T-helper 9 cell (primary cell): ENCODE measurements at places on chromosomes 5 and 9.

DNA sequence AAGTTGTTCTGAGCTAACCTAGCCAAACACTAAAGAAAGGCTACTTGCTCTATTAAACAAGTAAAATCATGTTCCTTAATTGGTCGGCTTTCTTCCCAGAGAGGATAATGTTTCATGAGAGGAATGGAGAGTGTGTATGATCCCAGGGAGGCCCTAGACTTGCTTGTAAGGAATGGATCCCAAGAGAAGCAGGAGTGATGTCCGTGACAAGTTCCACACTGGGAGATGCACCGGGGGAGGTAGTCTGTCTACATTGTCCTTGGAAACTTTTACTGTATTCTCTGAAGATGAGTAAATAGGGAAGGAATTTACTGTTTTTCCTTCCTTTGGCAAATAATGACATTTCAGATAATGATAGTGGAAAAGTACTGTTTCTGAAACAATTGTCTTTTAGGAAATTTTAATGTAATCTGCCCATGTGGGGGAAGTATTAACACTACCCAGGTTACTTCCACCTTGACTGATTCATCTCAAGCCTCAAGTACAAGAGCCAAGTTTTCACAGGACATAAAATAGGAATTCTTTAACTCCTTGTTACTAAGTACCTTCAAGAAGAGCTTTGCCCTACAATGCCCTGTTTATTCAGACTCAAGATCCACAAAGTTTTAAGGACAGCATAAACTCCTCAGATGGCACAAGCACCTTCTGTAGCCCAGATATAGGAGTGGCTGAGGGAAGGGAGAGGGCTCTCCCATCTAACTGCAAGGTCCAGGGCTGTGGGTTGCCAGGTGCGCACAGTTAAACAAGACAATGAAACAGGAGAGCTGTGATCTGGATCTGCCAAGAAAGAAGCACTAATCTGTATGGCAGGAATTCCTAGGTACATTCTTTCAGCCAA lies 152.1 kb downstream of the GNA14 start:
- no peak for DNase-seq

DNA sequence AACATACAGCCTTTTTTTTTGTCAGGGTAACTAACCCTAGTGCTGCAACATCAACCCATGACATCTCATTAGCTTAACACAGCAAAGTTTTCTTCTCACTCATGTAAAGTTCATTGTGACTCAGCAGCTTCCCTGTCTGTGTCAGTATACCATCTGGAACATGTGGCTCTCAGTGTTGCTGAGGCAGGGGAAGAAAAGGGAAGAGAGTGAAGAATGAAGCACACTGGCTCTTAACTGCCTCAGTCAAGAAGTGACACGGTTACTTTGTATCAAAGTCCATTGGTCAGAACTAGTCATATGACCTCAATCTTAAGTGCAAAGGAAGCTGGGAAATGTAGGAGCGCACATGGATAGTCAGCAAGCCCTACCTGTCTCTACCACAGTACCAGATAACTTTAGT lies 185.0 kb upstream of the ELL2 start:
- no peak for DNase-seq

DNA sequence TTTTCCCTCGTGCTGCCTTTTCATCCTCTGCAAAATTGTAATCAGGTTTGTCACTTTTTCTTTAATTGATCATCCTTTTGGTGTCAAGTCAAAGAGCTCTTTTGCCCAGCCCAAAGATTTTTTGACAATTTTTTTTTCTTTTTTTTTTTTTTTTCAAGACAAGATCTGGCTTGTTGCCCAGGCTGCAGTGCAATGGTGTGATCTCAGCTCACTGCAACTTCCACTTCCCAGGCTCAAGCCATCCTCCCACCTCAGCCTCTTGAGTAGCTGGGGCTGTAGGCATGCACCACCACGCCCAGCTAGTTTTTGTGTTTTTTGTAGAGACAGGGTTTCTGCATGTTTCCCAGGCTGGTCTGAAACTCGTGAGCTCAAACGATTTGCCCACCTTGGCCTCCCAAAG lies 36.7 kb downstream of the CDK7 start:
- no peak for DNase-seq

DNA sequence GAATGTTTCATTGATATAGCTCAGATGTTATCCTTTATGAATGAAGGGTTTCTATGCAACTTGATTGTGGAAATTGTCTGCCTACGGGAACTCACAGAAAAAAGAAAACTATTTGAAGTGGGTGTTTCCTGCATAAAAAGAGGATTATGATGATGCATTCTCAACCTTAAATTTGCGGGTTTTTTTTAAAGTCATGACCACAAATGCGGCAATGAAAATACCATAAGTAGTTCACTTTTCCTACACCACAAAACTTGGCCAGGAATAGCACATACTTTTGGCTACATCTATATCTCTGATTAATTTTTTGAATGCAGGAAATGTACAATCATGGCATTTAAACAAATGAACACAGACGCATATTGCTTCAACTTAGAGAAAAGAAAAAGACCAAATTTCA lies 754.7 kb downstream of the DTWD2 start:
- DNase-seq = no peak

DNA sequence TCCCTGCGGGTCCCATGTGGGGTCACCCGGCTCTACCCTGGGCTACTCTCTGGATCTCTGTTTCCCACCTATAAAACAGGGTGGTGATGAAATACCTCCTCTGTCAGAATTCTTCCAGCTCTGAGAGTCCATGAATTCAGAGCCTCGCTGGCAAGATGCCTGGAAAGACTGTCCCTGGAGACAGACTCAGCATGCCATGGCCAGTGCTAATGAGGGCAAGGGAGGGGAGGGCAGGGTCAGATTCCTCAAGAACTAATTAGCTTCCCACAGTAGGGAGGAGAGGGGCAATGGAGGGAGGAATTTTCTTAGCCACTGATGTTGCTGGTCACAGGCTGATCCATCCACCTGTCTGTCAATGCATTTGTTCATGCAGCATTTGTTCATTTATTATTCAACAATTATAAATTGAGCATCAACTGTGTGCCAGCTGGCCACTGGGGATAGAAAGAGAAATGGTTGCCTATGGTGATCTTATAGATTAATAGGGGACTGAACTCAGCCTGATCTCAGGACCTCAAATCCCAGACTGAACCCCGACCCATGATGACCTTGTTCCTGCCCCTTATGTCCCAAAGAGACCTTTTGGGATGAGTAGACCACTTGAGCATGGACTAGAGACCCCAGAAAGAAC lies 4.7 kb downstream of the SYNPO start:
- no peak for DNase-seq

- peak; percentile 37 for DNase-seq
Measured at GRCh38 chr5:1255081-1255561, 29.9 kb downstream of the SLC6A18 start.

DNA sequence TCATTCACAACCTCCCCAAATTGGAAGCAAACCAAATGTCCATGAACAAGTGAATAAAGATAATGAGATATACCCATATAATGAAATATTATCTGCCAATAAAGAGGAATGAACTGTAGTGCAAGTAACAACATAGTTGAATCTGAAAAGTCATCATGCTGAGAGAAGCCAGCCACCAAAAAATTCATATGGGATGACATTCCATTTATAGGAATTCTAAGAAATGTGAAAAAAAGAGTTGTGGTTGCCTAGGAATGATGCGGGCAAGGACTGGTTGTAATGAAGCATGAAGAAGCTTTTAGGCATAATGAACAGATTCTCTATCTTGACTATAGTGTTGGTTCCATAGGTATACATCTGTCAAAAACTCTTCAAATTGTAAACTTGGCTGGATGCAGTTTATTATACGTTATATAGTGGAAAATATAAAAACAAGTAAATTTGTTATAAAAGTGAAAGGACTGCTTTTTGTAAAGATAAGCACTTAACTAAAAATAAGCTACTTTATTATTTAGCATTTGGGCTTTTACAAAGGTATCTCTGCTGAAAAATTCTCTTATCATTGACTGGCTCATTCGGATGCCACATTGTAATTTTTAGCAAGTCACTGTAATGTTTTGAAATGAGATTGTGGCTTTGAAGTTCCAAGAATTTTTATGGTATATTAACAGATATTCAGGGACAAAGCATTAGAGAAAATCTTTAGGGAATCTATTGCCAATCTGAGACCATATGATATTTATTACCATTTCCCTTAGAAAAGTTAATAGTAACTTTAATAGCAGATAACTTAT lies 21.2 kb upstream of the TTC23L start:
- DNase-seq = no peak

DNA sequence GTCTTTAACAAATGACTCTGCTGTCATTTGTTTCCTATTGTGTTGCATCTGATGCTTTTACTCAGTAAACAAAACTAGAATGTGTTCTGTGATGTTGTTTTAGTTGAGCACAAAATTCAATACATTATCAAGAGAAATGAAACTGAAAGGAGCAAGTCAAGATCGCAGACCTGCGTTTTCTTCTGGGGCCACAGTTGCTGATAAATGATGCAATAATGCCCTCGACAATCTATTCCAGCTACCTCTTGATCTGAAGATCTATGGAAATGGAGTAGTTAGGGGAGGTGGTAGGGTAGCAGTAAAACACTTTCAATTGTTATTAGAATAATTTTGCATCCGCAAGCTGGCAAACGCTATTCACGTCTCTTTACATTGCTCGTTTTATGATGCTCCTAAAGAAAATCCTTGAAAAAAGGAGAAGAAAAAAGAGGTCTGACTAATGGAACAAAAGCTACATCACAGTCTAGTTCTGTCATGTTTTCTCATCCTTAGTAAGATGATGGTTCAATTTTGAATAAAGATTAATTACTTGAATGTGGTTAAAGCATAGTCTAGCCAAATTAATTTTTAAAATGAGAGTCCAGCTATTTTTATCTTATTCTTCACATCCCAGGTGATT lies 1.6 kb downstream of the ZNF366 start:
- DNase-seq = no peak

DNA sequence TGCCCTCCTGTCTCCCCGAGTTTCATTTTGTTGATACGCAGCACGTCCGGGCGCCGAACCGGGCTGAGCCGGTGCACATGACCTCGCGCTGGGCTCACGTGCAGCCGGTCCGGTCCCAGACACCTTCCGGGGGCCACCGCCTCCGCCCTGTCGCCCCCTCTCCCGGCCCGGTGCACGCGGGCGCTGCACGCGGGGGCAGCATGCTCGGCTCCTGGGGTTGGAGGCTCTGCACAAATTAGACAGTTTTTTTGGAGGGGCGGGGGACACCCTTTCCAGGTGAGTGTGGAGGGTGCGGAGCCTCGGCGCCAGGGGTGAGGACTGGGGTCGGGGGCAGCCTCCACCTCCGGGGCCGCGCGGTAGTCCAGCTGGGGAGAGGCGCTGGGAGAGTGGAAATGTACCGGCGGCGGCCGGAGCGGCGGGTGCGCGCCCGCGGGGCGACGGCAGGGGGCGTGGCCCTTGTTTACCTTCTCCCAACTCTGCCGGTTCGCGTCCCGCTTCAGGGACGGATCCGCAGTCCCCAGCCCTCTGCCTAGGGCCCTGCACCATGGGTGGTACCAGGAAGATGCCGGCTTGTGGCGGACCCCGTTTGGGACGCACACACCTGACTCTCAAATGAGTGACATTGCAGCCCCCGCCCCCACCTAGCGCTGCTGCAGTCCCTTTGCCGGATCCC lies 1.1 kb downstream of the JADE2 start:
- DNase-seq = peak; percentile 54

DNA sequence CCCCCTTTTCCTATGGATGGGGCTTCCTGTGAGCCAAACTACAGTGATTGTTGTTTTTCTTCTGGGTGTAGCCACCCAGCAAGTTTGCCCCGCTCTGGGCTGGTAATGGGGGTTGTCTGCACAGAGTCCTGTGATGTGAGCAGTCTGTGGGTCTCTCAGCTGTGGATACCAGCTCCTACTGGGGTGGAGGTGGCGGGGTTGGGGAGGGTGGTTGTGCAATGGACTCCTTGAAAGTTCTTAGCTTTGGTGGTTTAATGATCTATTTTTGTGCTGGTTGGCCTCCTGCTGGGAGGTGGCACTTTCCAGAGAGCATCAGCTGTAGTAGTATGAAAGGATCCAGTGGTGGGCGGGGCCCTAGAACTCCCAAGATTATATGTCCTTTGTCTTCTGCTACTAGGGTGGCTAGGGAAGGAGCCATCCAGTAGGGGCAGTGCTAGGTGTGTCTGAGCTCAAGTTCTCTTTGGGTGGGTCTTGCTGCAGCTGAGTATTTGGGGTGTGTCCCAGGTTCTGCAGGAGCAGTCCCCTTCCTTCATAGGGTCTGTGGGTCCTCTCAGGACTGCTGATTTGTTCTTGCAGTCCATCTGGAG lies 275.6 kb upstream of the PAPPA start:
- no peak for DNase-seq

- DNase-seq = no peak
Measured at GRCh38 chr9:2663461-2664173, 42.0 kb downstream of the VLDLR start.

GRCh38 chr5:109562441-109562840 lies 127.3 kb upstream of the MAN2A1 start:
- no peak for DNase-seq

GRCh38 chr5:173069671-173070070 lies 13.5 kb downstream of the CREBRF start:
- DNase-seq = no peak

DNA sequence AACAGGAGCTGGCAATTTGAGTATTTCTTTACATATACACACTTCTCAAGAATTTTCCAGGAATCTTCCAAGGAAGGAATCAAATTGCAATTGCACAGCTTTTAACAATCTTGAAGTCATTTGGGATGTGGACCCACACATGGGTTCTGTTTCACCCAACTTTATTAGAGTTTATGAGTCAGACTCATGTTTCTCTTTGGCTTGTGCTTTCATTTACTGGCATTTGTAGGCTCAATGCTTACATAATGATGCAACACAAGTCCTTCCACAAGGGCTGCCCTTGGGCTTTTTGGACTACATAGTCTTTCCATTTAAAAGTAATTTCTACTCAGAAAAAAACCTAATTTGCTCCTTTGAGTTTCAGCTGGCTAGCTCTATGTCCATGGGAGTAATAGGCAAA lies 4.6 kb upstream of the CDC37L1 start:
- DNase-seq = no peak

GRCh38 chr9:68974901-68975300 lies 39.0 kb downstream of the PRKACG start:
- DNase-seq = no peak

- DNase-seq = no peak
Measured at GRCh38 chr5:95390812-95391492, at the start of gene FAM81B. Gene FAM81B (plus strand): TSS chr5:95391366. CDS start chr5:95391390, 24 bp downstream.

GRCh38 chr9:93329629-93330280 lies 121.7 kb upstream of the FAM120A start:
- DNase-seq = no peak

GRCh38 chr5:13816126-13816525 lies 128.4 kb downstream of the DNAH5 start:
- no peak for DNase-seq

- no peak for DNase-seq
Measured at GRCh38 chr5:7638456-7638855, 212.5 kb downstream of the CFAP90 start.

DNA sequence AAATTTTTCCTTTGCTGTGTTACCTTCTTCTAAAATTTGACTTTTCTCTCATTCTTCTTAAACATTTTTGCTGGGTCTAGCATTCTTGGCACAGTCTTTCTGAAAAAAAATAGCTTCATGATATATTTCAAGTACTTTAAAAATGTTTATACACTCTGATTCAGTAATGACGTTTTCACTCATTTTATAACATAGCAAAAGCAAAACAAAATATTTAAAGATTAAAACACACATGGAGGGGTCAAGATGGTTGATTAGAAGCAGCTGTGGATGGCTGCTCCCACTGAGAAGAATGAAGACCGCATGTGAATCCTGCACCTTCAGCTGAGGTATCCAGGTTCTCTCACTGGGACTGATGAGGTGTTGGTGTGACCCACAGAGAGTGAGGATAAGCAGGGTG lies 188.2 kb downstream of the SGCD start:
- DNase-seq = no peak
